ENCODE measurements at places on chromosomes 12 and 14.

DNA sequence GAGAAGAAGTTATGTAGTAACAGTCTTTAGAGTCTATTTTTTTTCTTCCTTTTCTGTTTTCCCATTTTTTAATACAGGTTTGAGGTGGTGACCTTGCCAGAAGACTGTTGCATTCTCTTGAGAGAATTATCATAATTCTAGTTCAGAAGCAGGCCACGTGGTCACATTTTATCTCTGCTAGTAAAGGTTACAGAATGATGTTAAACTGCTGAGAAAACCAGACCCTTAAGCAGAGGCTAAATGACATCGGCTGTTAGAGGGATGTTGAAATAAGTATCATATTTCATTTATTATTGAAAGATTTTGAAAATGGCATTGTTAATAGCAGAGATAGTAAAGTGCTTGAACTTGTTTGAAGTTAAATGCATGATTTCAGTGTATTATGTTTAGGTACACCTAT lies 49.2 kb downstream of the BRMS1L start:
- DNase-seq = no peak

- no peak for DNase-seq
Measured at GRCh38 chr14:62667421-62667914, 377.8 kb downstream of the KCNH5 start.

DNA sequence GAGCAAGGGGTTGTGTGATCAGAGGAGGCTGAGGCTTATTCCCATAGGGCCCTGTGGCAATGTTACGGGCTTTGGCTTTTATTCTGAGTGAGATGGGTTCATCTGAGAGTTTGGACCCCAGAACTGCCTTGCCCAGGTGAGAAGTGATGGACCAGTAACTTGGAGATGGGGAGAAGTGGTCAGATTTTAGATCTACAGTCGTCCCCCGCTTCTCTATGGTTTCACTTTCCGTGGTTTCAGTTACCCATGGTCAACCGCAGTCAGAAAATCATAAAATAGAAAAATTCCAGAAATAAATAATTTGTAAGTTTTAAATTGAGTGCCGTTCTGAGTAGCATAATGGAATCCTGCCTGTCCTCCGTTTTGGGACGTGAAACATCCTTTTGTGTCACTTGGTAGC lies 40.2 kb upstream of the PPP1CC start:
- DNase-seq = no peak

- no peak for DNase-seq
Measured at GRCh38 chr14:53509276-53510244, 356.4 kb upstream of the DDHD1 start.

DNA sequence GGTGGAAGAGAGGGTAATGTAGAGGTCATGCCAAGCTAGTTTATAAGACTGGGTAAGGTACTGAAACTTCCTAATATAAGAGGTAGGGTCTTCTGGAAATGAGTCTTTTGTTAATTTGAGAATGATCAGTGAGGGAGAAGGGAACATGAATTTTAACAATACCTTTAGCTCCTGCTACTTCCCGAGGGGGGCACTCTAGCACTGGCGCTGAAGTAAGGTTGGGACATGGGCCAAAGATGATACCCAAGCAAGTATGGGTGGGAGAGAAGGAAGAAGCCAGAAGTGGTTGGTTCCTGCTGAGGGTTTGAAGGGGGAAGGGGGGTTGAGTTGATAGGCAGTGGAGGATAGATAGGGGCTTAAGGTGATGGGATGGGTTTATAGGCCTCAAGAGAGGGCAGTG lies 32.3 kb upstream of the RNASE1 start:
- DNase-seq = no peak

DNA sequence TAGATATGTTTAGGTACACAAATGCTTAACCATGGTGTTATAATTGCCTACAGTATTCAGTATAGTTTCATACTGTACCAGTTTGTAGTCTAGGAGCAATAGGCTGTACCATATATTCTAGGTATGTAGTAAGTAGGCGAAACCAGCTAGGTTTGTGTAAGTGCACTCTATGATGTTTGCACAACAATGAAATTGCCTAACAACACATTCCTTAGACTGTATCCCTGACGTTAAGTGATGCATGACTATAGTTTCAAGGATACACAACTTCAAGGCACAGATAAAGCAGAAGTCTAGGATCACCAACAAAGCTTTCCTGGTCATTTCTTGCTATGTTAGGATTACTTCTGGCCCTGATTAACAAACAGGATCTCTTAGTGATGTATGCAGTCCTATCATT lies 135.1 kb downstream of the SLC38A1 start:
- DNase-seq = no peak

GRCh38 chr12:119715268-119715620 lies 47.3 kb downstream of the PRKAB1 start:
- DNase-seq = no peak

DNA sequence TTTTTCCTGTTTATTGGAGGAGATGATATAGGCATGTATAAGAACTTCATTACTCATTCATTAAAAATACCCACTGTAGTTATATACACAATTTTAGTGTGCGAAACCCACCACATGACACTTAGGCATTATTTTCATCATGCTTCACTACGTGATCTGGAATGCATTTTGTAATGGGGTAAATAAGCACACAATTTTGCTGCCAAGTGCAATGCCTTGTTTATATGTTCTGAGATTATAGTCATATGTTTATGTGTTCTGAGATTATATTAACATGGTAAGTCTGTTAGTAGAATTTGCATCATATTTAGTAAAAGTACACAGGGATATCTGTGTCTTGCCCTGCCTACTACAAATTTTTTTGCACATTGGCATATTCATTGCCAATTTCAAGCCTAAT lies 1123.0 kb downstream of the LRFN5 start:
- DNase-seq = no peak

DNA sequence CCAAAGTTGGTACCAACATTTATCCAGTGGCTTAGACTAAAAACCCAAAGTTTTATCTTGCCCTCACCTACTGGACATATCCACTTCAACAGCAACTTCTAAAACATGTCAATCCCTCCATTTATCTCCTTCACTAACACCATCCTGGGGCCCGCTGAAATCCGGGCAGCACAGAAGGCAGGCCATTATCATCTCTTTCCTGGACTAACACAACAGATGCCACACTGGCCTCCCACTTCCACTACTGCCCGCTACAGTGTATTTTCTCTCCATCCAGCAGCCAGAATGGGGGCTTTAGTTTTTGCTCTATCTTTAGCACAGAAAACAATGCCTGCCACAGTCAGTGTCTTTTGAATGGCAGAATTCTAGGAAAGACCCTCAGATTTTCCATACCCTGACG lies 15.6 kb downstream of the ZFHX2 start:
- DNase-seq = no peak
